ENCODE measurements at places on chromosomes 4 and X.

GRCh38 chr4:128715616-128716015 lies 93.9 kb upstream of the JADE1 start:
- no peak for DNase-seq

- no peak for DNase-seq
Observed at GRCh38 chr4:85866508-85866907, 391.6 kb downstream of the ARHGAP24 start.

DNA sequence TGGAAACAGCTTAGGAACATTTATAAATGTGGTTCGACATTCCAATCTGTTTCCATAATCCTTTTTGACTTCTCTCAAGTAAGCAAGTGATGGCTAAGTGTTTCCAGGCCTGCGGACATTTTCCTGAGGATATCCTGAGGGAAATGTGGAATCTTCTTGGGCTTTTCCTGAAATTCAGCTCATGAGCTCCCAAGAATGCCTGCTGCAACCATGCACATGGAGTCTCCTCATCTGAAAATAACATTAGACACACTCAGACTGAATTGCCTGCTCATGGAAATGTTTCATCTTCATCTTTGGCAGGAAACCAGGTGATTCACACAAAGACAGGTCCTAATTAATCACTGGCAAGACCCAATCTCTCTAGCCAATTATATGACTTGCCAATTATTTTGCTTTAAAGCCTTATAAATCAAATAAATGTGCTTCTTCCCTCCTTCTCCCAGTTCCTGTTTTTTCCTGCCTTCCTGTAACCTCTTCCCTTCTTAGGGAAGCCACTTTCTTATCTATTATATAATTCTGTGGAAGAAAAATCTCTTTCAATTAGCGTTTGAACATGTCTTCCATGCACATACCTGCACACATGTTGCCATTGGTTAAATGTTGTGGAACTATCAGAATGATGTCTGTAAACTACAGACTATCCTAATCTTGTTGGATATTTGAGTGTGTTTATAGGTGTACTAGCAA lies 104.6 kb upstream of the MXRA5 start:
- DNase-seq, result no peak

DNA sequence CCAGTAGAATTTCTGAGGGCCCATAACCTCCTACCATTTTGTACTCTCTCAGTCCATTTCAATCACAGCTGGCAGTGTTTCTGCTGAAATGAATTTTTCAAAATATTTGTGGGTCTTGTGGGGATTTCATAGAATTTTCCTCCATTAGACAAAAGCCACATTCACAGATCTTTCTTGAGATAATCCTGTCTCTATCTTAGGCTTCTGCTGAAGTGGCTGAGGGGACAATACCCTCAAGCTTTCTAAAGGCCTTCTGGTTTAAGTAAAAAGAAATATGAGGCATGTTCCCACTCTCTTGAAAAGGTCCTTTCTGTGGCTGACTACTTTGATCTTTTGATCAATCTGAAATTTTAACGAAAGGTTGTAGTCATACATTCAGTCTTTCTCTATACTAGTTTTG lies 1930.0 kb upstream of the AGA start:
- no peak for DNase-seq

- DNase-seq, result no peak
Observed at GRCh38 chrX:150873616-150874015, 24.9 kb downstream of the CD99L2 start.

DNA sequence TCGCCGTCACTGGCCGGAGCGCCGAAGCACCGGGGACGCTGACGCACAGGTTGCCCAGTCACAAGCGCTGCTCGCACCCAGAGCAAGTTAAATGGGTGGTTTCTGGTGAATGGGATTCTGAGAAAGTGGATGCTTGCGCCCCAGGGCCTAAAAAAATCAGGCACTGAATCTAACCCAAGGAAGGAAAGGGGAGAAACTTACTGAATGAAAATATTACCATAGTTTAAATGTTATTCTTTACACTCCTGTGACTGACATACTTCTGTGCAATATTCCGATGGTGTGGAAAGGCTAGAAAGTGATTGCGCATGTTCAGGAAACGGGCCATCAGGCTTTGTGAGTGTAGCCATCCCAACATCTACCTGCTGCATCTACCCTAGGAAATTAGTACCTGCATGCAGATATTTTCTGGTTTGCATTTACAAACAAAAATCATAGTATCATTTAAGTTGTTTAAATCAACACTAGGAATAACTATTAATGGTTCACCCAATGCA lies 838 bp upstream of the ABCG2 start:
- no peak for DNase-seq

- DNase-seq, result no peak
Observed at GRCh38 chr4:87179751-87180150, 40.7 kb downstream of the KLHL8 start.

DNA sequence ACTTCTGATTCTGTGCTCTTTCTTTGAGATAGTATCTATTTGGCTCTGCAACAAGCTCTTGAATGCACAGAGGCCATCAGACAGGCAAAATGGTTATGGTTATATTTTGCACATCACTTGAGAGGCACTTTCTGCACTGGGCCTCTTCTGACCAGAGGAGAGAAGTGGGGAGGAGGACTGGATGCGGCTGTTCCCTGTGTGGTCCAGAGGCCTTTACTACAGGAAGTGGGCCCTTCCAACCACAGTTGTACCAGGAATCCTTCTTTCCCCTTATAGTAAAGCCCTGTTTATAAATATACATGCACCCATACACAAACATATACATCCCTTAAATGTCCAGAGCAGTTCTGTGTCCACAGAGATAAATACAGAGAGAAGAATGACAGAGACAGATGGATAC lies 182.7 kb upstream of the HHIP start:
- DNase-seq, result no peak

- DNase-seq, result no peak
Observed at GRCh38 chr4:169117591-169118081, 107.6 kb upstream of the CBR4 start.

DNA sequence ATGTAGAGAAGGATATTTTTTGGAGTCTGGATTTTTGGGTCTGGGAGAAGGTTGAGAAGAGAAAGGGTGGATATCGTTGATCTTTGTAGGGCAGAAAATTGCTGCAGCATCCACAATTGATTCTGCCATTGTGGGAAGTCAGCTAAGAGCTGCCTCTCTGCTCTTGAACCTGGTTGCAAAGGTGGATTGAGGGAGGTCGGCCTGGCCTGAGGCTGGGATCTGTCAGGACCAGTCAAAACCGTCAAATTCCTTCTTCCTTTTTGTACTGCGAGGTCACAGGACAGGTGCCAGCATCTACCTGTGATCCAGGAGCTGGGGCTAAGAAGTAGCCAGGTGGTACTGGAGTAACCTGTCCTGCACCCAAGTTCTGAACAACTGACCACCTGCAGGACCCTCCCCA lies 93.7 kb downstream of the SHOX start:
- no peak for DNase-seq

GRCh38 chrX:123736333-123736921 lies 3.6 kb upstream of the THOC2 start:
- DNase-seq, result no peak

- DNase-seq, result no peak
Observed at GRCh38 chr4:86564795-86565194, 29.3 kb upstream of the PTPN13 start.

- DNase-seq, result no peak
Observed at GRCh38 chr4:144782345-144782744, 136.4 kb downstream of the HHIP start.

- no peak for DNase-seq
Observed at GRCh38 chr4:41205854-41206460, 8.4 kb downstream of the APBB2 start.

DNA sequence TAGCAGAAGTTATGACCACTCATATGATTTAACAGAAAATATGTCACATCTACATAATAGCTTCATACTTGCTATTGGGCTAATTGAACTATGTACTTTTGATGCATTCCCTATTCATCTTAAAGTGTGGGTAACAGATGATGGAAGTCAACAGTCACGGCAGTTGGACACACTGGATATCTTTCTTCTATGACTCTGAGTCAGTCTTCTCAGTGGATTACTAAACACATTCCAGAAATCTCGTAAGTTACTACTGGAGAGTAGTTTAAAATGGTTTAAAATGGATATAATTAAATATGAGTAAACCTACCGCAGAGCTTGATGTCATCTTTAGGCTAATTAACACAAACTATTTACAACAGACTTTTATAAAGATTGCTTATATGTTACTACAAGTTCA lies 30.1 kb upstream of the CFAP299 start:
- no peak for DNase-seq

DNA sequence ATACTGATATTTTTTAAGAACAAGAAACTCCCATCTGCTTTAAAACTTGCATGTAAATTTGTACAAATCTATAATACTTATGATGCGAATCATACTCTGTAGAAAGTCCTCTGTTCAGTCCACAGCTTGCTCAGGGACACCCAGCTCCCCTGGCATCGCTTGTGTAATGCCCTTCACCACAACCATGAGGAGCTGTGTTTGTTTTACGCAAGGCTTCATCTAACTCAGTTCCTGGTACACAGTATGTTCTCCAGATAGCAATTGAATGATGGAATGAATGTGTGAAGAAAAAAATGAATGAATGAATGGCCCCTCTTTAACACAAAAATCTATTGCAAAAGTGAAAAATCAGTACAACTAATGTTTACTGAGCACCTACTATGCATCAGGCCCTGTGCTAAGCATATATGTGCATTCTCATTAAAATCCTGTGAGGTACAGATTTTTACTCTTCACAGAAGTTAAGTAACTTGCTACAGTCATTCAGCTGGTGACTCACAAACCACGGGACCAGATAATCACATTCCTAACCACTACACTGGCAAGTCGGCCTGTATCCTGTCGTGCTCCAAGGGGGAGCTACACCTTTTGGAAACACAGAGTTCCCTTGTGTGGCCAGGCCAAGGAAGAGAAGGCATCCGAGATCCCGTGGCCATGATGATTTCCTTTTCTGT lies 58.7 kb upstream of the KDR start:
- no peak for DNase-seq

DNA sequence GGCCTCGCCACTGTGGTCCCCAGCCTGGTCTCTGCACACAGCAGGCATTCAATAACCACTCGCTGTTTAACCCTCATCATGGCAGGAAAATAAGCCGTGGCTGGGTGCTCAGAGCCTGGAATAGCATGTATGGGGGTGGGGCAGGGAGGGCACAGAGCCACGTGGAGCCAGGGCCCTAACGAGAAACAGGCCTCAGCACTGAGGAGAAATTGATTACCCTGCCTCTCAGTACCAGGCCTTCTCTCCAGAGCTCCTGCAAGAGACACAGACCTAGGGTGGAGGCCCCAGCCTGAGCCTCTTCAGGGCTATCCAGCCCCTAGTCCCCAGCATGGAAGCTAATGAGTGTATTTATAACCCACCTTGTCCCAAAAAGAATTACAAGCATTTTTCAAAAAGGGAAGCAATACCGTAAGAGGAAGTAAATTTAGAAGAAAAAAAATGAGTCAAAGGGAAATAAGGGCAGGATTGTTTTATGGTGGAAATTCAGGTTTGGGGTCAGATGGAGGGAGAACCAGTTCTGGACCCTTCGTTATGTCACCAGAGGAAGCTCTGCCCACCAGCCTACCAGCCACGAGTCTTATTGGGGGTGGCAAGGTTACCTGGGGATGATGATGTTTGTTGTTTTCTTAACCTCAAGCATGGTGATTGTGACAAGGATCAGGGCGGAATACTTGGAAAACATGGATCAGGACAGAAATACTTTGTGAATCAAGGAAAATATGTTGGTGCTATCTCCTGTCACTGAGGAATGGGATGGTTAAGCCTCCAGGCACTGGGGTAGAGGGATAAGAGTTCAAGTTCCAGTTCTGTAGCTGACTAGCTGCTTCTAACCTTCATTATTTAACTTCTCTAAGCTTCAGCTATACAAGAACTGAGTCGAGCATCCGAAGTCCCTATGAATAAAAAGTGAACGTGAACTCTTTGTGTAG lies 101.9 kb upstream of the RBPJ start:
- DNase-seq, result no peak

GRCh38 chr4:169106696-169107229 lies 96.7 kb upstream of the CBR4 start:
- no peak for DNase-seq

- DNase-seq, result no peak
Observed at GRCh38 chrX:121832446-121832845, 785.0 kb downstream of the GLUD2 start.

GRCh38 chr4:17662694-17663093 lies 48.3 kb downstream of the MED28 start:
- DNase-seq, result no peak

- no peak for DNase-seq
Observed at GRCh38 chr4:160319221-160319867, 1216.5 kb downstream of the RAPGEF2 start.

GRCh38 chr4:77590482-77590881 lies 15.1 kb upstream of the CXCL13 start:
- no peak for DNase-seq

DNA sequence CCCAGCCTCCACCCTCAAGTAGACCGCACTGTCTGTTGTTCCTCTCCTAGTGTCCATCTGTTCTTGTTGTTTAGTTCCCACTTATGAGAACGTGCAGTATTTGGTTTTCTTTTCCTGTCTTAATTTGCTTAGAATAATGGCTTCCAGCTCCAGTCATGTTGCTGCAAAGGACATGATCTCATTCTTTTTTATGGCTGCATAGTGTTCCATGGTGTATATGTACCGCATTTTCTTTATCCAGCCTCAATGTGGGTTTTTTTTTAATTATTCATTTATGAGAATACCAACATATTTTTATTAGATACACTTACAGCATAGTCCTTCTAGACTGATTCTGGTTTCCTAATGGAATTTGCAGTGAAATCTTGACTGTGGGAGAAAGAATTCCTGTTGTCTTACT lies 1.3 kb downstream of the VMA21 start:
- DNase-seq, result no peak

DNA sequence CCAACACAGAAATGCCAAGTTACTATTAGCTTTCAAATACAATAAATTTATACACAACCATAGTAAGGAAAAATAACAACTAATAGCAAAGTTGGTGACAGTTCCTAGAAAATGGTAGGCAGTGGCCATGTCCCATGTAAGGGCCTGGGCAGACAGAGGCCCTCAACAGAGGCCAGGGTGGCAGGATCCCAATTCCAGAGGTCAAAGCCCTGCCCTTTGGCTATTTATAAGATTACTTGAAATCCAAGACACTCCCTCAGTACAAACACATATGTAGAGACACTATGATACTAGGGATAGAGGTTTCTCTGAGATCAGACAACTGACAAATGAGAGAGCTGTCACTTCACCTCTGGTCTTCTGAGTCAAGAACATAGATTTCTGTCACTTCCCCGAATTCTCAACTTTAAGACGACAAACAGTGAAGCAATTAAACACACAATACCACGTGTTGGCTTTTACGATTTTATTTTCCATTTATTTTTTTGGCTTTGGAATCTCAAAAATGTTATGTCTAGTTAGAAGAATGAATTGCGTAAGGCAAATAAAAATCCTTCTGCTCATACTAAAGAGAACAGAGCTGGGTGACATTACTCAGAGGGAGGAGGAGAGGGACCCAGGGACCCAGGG lies 16.3 kb upstream of the MAOB start:
- DNase-seq, result no peak

DNA sequence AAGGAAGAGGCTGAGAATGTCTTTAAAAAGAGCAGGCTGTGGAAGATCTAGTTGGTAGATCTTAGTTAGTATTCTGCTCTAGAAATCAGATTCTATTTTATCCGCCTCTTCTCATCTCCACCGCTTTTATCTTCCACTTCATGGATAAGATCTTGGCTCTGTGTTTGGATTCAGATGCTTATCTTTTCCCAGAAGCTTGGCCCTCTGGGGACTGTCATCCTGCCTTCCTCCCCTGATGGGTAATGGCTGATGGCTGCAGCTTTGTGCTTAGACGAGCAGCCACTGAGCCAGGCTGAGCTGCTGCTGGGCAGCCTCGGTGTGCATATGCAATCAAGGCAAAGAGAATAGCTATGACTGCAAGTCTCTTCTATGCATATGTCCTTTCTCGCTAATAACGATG lies 23.5 kb downstream of the TRIML1 start:
- DNase-seq, result no peak

Measured in effector CD4-positive, alpha-beta T cell (primary cell).